CD4-positive, alpha-beta T cell treated with Interleukin-6 for 4 hours (primary cell): ENCODE measurements at places on chromosomes 4 and X.

- no peak for DNase-seq
Measured at GRCh38 chr4:75658876-75659275, 14.3 kb downstream of the G3BP2 start.

GRCh38 chr4:87532907-87533306 is 3.7 kb upstream of the SPARCL1 start:
- DNase-seq = no peak

GRCh38 chr4:104449537-104449936 is 45.2 kb downstream of the CXXC4 start:
- no peak for DNase-seq

GRCh38 chr4:6225469-6225868 is 25.1 kb upstream of the JAKMIP1 start:
- DNase-seq = no peak

- DNase-seq = no peak
Measured at GRCh38 chr4:88514557-88515511, 8.7 kb downstream of the PYURF start.

GRCh38 chr4:169167957-169168858 is 102.5 kb downstream of the SH3RF1 start:
- no peak for DNase-seq

DNA sequence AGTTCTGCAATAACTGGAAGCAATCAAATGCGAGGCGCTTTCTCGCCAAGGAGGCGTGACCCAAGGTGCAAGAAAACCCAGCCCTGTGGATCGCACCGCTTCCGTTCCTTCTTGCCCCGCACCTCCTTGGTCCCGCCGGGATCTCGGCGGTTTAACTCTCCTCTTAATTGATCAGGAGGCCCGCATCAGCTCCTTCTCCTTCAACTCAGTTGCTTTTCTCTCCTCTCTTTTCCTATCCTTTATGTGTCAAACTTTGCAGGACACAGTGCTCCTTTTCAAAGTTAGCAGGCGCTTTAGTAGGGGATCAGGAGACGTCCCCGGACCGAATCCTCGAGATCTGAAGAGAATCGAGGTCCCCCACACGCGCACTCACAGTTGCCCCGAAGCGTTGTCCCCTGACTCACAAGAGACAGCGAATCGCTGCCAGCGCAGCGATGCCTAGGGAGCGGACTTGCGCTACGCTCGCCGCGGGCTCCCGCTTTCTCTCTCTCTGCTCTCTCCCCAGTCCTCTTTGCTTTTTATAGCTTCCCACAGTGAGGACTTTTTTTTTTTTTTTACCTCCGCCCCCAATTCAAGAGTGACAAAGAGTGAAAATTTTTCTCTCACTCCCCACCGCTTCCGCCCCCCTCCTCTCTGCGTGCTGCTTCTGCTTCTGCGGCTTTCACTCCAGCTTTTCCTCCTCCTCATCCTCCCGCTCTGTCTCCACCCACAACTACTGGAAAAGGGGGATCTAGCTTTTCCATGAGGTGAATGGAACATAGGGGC is at the start of gene DKK2:
DKK2 (minus strand) TSS at position 495 of the 765 bp plus-strand sequence. CDS start 722 bp downstream, outside the sequence.
- no peak for DNase-seq

DNA sequence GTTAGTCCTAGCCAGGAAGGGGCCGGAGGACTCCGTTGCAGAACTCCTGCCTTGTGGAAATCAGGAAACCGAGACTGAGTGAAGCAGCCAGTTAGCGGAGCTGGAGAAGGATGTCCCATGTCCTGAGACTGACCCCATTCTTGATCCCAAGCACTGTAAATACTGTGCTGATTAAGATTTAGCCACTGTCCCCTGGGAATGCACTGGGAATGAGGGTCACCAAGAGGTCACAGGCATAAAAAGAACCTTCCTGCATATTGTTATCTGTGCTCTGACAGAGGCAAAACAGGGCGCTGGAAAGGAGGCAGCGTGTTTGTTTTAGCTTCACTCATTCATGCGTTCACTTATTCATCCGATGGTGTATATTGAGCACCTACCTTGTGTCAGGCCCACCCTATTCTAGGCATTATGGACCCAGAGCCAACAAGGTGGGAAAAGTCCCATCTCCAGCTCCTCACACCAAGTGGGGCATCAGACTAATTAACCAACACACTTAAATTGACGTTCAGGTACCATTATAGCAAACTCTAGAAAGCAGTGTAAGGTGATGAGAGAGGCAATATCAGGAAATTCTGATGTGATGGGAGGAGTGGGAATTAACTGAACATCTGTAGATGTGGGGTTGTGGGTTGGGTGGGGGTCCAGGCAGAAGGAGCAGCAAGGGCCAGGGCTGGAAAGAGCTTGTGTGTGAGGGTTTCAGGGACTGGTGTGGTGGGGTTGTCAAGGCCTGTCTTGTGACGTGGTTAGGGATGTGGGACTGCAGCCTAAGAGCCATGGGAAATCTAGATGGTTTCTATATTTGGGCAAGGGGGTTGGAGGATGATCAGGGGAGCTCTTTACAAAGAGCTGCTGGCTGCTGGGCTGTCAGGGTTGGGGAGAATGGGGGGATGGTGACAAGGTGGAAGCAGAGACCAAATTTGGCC is 10.6 kb upstream of the SLC2A9 start:
- DNase-seq = no peak

- DNase-seq = no peak
Measured at GRCh38 chrX:100643956-100644860, at the start of gene SRPX2. TSS of gene SRPX2 (plus strand) at chrX:100644199. CDS start at chrX:100646323, 2,124 bp downstream.

GRCh38 chrX:7055386-7056137 is 92.0 kb upstream of the STS start:
- no peak for DNase-seq
